ENCODE measurements at places on chromosomes 1 and 21.

GRCh38 chr1:202590975-202591411, 119.3 kb downstream of the SYT2 start:
- no peak for DNase-seq

DNA sequence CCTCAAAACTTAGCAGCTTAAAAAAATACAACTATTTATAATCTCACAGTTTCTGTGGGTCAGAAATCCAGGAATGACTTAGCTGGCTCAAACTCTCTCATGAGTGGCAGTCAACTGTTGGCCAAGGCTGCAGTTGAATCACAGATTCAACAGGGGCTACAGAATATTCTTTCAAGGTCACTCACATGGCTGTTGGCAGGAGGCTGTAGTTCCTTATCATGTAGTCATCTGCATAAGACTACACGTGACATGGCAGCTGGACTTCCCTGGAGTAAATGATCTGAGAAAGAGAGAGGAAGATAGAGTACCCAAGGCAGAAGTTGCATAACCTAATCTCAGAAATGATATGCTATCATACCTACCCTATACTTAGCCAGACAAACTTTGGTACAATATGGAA, 75.2 kb upstream of the TSPAN2 start:
- no peak for DNase-seq

DNA sequence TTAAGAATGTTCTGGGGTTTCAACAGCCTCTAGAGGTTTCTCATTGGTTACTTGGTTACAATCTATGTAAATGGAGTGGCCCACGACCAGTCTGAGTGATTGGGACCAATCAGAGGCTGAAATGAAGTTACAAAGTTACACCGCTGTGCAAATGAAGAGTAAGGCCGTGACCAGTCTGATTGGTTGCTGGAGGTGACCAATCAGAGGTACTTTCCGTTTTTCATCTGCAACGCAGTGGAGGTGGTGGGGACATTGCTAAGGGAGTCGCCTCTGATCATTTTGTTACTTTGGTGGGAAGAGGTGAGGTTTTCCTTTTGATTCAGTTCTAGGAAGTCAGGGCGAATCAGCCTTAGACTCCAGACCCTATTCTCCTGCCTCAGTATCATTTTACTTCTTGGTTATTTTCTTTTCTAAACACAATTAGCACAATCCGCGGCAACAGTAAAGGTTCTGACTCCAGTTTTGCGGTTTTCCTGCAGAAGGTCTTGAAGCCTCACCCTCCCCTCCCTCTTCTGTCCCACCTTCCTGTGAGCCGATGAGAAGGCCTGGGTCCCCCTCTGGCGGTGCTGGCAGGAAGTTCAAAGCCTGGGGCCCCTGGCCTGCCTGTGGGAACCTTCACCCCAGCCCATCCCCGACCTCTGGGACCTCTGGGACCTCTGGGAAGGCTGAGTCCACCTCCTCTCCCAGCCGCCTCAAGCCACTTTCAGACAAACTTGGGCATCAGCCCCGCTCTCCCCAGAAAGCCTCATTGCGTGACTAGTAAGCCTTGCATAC, 38.7 kb upstream of the TTC34 start:
- peak; percentile 44 for DNase-seq

- DNase-seq = no peak
Observed at GRCh38 chr1:110605901-110606656, at the start of gene KCNA2. Gene KCNA2, minus strand, starts transcription at chr1:110606358. Its CDS starts 1,576 bp downstream, at chr1:110604782.

- no peak for DNase-seq
Observed at GRCh38 chr1:156928043-156928602, 7.7 kb downstream of the LRRC71 start.

DNA sequence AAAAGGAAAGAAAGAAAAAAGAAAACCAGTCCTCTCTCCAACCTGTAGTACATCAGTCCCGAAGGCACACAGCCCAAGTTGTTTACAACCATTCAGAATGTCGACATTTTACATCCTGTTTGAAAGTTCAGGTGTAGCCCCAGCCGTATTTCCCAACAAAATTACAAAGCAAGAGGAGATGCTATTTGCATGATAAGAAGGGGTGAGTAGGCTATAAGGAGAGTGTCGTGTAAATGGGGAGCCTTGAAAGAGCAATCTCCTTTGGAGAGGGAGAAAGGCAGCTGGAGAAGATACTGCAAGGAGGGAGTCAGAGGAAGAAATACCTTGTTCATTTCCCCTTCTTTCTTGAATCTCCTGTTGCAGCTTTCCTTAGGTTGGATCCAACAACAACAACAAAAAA, 35.5 kb upstream of the DENND1B start:
- no peak for DNase-seq

DNA sequence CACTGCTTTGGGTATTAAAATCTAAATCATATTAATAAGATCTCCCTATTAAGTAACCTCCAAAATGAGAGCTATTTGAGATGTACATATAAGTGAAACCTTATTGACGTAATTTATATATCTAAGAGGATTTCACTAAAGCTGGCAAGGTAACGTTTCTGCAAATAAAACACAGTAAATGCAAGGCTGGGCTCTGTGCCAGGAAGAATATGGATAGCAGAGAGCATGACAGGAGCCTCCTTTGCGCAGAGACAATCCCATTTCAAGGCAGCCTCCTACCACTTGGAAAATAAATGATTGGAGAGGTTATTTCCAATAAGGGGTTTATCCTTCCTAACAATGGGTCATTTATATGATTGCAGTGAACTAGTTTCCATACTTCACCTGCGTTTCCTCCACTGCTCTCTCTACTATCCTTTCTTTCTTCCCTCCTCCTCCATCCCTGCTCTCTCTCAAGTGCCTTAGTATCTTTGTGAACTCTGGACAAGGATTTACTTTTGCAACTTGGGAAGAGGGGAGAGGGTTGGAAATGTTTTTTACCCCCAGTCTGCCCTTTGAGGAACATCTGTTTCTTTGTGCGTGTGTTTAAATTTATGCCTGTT, 3.0 kb upstream of the NFIA start:
- DNase-seq = no peak

DNA sequence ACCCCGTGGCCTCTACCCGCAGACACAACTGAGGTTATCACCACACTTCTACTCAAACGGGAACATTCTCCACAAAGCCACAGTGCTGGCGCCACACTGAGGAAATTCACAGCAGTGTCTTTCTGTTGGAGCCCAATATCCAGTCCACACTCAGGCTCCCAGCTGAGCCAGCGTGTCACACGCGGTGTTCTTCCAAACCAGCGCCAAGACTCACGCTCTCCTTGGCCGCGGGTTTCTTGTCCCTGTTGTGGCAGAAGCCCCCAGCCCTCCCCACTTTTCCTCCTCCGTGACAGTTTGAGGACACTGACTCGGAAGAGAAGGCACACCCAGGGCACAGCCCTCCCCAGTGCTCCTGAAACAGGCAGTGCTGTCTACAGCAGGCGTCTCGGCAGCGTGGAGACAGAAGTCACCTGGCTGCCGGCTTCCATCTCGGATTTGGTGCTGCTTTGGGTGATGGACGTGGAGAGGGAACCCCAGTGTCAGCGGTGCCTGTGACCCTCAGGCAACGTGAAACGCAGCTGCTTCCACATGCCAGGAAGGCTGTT, 35.4 kb upstream of the AGPAT3 start:
- no peak for DNase-seq

GRCh38 chr1:111512931-111513330, 9.5 kb upstream of the ADORA3 start:
- no peak for DNase-seq

DNA sequence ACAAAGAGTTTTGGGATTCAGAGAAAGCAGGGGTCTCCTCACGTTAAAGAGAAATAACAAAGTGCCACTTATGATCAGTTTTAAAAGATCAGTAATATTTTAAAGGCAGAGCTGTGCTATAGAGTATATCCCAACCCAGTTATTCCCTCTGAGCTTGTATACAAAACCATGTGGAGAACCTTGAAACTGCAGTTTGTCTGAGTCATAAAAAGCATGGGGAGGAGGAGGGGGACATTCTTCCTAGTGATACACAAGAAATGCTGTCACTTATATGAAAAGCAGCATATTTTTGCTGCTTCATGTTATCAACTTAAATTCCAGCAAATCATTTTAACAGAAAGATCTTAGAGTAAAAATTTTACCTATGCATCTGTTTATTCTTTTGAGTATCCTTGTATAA, 244.5 kb downstream of the GPR52 start:
- no peak for DNase-seq

- DNase-seq = no peak
Observed at GRCh38 chr21:16755061-16755460, 757.8 kb upstream of the CXADR start.

DNA sequence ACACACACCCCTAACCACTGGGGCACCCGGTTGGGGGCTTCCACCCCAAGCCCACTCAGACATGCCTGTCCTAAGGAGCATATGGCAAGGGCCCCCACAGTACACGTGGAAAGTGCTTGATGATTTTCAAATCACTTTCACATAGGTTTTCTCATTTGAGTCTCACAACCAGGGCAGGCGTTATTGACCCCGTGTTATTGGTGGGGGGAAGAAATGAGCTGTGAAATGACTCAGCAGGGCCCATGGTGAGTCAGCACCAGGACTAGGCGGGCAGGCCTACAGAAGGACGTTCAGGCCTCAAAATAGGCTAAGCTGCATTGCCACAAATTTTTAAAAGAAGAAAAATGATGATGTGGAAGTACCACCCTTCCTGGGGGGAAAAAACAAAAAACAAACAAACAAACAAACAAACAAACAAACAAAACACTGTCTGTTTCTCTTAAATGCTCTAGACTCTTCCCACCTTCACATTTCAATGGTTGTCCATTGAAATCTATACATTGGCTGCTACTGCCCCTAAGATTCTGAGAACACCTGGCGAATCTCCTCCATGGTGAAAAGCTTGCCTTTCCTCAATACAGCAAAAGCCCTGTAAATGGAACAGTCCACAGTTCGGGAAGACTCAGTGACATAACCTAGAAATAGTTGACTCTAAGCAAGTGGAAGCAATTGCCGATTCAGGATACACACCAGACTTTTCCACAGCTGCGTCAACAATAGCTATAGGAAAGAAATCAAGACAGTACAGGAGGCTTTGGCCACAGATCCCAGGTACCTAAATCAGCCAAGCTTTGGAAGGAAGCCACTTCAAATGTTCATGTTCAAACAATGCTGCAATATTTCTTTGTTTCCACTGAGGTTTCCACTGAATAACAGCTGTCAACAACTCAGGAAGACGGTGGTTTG, 234.7 kb downstream of the TOMM20 start:
- no peak for DNase-seq

- no peak for DNase-seq
Observed at GRCh38 chr21:43734131-43734927, 15.4 kb downstream of the PDXK start.

- DNase-seq = no peak
Observed at GRCh38 chr21:33937931-33938339, 22.3 kb upstream of the ATP5PO start.

GRCh38 chr1:117680316-117681002, 74.6 kb downstream of the TENT5C start:
- DNase-seq = no peak

GRCh38 chr21:35649186-35649585, 411.1 kb downstream of the SETD4 start:
- DNase-seq = no peak

DNA sequence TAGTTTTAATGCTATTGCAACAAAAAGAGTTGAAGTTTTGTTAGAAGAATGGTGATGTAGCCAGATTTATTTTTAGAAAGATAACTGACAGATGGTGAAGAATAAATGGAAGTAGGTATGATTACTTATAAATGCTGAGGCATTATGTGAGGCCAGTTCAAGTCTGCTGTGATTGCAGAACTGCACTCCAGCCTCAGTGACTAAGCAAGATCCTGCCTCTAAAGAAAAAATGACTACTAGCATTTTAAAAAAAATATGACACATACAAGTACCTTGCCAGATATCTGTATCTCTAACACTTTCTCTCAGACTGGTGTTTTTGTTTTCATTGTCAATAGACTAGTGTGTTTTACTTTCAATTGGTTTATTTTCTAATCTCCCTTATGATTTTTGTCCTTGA, 1242.4 kb upstream of the ADGRL4 start:
- no peak for DNase-seq
